CD14-positive monocyte (primary cell): ENCODE measurements at places on chromosomes 5 and 9.

GRCh38 chr5:61969347-61969746 lies 336.7 kb upstream of the KIF2A start:
- DNase-seq: no peak

- DNase-seq: no peak
Measured at GRCh38 chr9:21804791-21805190, 2.4 kb downstream of the MTAP start.

DNA sequence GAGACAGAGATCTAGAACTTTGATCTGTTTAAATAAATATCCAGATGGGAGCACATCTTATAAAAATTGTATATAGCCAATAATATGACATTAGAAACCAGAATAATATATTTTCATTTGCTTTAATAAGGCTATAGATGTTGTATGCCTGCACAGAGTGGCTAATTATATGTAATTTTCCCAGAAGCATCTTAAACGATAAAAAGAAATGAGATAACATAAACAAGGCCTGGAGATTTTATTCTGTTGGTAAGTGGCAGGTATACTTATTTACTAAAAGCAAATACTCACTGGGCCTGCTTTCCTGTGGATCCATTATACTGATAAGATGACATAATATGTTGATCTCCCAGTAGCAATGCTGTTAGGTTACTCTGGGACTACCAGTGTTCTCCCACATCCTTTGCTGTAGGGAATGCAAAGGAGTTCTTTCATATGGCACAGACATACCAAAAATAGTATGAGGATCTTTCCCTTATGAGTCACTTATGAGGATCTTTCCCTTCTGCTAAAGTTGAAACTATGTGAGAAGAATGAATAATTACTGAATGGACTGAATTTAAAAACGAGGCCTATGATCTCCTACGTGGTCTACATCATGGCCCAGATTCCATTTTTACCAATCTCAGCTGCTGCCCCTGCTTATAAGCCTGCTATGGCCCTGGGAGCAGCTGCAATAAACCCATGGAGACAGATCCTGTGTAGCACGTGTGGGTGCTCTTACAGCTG lies 112.1 kb downstream of the NUDT12 start:
- no peak for DNase-seq

DNA sequence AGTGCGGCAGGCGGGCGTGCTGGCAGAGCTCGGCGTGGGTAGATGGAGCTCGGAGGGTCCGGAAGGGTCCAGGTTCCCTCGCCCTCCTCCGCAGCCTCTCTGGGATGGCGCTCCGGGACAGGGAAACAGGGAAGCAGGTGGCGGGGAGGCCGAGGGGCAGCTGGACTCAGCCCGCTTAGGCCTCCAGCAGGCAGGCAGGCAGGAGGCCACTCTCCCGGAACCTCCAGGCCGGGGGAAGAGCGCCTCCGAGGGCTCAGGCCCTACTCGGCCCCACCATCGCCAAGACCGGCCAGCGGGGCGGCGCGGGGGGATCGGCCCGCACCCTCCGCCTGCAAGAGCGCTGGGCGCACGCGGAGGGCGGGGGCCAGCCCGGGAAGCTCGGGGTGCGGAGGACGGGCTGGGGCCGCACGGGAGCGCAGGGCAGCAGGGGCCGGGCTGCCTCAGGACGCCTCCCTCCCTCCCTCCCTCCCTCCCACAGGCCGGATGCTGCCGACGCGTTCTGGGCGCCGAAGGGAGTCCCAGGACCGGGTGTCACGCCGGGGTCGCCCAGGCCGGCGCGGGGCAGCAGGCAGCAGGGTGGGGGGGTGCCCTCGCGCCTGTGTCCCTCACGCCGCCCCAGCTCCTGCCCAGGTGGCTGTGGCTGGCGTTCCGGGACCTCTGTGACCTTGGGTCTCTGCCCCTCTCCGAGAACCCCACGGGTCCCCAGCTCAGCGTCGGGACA lies 977 bp downstream of the MGAT4B start:
- peak; percentile 65 for DNase-seq

DNA sequence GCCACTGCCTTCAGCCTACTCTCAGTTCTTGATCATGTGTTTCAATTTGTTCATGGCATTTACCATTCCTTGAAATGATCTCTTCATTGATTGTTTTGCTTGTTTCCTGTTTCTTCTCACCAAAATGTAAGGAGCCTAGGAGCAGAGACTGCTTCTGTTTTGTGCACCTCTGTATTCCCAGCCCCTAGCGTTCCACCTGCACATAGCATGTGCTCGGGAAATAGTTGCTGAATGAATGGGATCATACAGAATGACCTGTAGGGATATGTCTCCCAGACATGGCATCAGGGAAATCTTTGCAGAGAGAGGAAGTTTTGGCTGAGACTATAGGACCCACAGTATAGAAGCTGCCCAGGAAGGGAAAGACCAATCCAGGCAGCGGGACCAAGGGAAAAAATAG lies 6.2 kb upstream of the CERCAM start:
- no peak for DNase-seq

- no peak for DNase-seq
Measured at GRCh38 chr9:126325821-126326220, 808 bp upstream of the MVB12B start.
